ENCODE measurements at places on chromosomes 6 and 20. TPM values are rescaled to one million over a fixed set of nuclear protein-coding genes. Genes with fewer than 3 reads are reported as not detected.

GRCh38 chr6:52872031-52872430 is 31.4 kb upstream of the GSTA5 start:
- no peak for DNase-seq

- peak; percentile 55 for DNase-seq
Measured at GRCh38 chr6:159257846-159258245, 88.6 kb downstream of the FNDC1 start.

DNA sequence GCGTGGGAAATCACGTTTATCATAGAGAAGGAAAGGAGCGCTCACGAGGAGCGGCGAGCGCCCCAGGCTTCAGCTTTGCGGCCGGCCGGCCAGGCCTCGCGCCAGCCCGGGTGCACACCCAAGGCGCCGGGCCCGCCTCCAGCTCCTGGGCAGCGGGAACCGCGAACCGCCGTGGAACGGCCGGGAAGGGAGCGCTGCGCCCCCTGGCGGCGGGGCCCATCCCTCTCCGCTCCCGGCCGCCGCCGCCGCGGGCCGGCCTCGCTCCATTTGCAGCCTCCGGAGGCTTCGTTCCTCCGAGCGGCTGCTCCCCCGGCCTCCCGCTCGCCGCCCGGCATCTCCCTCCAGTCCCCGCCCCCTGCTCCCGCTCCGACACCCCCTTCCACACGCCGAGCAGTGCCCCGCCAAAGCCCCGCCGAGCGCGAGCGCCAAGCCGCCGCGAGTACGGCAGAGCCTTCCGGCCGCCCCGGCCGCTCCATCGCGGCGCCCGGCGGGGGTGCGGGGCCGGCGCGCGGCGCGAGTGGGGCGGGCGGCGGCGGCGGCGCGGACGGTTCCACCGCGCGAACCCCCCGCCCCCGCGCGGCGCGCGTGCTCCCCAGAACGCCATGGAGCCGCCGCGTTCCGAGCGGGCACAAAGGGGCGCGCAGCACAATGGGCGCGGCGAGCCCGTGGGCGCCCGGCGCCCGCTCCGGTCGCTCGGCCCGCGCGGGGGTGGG is 946 bp downstream of the BEND3 start:
- DNase-seq = peak; percentile 84

DNA sequence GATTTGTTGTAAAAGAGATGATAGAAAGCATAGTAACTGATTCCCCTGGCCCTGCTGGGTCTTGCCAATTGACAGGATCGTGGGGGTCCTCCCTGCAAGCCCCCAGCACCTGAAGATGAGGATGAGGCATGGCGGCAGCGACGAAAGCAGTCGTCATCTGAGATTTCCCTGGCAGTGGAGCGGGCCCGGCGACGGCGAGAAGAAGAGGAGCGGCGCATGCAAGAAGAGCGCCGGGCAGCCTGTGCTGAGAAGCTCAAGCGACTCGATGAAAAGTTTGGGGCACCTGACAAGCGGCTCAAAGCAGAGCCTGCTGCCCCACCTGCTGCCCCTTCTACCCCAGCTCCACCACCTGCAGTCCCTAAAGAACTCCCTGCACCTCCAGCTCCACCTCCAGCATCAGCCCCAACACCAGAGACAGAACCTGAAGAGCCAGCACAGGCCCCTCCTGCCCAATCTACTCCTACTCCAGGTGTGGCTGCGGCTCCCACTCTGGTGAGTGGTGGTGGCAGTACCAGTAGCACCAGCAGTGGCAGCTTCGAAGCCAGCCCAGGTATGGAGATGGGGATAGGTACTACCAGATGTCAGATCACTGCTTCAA is 7.3 kb downstream of the PRRC2A start:
- no peak for DNase-seq

- no peak for DNase-seq
Measured at GRCh38 chr6:159833556-159833955, 33.5 kb downstream of the PNLDC1 start.

DNA sequence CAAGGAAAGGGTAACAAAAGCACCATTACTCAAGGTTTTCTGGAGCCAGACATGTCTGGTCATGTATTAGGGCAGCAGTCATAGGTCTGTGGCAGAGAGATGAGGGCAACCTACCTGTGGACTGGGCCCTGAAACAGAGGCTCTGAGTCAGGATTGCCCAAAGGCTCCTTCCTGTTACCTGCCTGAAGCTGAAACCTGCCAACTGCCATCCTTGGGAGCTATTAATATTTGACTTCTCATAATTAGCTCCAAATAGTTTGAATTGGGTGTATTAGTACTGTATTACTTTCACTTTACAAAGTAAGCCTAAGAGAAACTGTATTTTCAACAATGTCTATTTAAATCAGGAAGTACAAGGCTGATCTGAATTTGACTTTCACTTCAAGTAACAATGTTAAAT is 72.0 kb upstream of the TBX18 start:
- peak; percentile 96 for DNase-seq

GRCh38 chr20:61901392-61902220 is 164.1 kb downstream of the TAF4 start:
- DNase-seq = no peak

DNA sequence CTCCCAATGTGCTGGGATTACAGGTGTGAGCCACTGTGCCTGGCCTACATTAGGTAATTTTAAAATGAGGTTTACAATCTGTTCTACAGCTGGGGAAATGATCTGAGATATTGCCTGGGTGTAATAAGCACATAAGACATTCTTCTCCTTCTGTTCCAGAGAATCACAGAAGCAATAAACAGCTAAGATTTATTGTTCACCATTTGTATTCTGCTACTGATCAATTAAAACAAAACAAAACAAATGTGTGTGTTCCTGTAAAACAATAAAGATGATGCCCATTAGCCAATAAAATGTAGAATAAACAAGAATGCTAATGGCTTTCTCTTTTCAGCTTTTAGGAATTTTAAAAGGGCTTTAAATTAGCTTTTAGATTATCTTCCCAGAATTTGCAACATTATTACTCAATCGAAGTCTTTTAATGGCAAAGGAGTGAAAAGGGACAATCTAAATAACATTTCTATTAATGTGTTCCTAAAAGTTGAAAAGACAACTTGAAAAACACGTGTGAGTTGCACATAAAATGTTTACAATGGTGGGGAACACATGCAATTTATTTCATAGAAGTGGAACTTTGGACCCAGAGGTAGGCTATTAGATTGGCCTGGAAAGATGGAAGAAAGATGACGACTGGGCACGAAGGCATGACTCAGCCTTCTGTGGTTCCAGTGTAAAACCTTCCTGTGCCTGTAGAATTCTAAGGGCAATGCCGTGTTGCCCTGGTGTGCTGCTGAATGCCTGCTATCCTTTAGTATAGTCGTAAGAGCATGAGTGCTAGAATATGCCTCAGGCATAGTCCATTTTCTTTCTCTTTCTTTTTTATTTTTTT is 29.0 kb upstream of the DEK start:
- peak; percentile 26 for DNase-seq

DNA sequence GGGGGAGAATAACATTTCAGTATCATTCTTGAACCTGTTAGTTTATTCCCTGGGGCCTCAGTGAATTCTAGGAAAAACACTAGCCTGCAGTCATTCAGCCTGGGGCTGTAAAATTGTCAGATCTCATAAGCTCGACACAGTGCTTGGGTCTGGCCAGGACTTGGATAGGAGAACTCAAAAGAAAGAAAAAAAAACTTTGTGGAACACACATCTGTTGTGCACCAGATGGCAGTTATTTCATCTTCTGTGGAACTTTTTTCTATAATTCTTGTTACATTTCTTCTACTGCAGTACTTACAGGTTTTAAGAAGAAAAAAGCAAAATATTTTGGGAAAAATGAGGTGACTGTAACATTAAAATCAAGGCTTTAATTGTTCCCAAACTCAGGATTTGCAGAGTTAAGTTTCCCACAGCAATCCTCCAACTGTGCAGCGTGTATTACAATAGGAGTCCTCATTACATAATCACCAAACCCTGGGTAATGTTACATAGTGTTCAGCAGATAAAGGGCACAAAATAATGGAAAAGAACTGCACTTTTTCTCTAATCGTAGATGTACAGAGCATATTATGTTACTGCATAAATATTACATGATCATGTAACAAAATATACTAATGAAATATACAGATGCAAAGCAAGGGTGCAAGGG is 531.1 kb upstream of the CITED2 start:
- no peak for DNase-seq

DNA sequence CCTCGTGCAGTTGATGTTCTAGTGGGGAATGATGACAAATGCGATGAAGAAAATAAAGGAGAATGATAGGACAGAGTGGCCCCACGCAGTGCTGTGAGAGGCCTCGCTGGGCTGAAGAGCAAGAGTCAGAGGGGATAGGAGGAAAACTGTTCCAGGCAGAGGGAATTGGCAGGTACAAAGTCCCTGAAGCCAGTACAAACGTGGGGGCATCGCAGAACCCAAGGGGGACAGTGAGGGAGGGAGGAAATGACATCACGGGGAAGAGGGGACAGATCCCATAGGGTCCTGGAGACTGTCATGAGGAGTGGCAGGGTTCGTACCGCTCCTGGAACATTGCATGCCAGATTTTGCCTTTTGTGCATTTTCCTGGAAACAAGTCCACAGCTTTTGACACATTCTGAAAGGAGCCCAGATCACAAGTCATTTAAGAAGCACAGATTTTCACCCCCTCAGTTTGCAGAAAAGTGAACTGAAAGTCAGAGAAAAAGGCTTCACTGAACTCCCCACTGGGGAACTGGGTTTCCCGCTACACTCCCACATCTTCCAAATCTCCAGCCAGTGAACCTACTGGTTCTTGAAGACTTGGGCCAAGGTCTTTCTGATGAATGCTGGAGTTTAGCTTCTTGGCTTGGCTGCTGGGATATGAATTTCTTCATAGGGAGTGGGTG is 77.0 kb downstream of the SULF2 start:
- no peak for DNase-seq

GRCh38 chr20:17688965-17689364 is 6.9 kb upstream of the RRBP1 start:
- no peak for DNase-seq

- DNase-seq = peak; percentile 98
Measured at GRCh38 chr6:150068720-150069648, at the start of gene ULBP3. Gene ULBP3, minus strand, starts transcription at chr6:150069121. Its CDS starts 55 bp downstream, at chr6:150069066.

GRCh38 chr20:15242773-15243172 is 905.4 kb upstream of the FLRT3 start:
- no peak for DNase-seq

DNA sequence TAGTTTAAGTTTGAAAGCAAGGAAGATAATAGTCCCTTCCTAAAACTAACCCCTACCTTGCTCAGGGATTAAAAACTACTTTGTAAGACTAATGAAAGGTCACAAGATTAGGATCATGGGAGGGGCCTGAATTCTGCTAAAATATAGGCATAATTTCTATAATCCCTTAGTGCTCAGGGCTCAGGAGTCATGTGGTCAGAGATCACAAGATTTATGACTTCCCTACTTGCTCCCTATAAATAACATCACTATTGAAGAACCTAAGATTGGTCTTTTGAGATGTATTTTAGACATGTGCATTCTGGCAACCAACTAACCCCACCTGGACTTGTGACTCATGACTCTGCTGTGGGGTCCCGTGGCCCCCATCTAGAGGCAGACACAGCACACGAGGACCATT is 81.1 kb downstream of the STMND1 start:
- no peak for DNase-seq

- DNase-seq = peak; percentile 41
Measured at GRCh38 chr20:10075606-10076005, 40.8 kb downstream of the ANKEF1 start.

- no peak for DNase-seq
Measured at GRCh38 chr6:39209360-39209811, 19.9 kb downstream of the KCNK5 start.

DNA sequence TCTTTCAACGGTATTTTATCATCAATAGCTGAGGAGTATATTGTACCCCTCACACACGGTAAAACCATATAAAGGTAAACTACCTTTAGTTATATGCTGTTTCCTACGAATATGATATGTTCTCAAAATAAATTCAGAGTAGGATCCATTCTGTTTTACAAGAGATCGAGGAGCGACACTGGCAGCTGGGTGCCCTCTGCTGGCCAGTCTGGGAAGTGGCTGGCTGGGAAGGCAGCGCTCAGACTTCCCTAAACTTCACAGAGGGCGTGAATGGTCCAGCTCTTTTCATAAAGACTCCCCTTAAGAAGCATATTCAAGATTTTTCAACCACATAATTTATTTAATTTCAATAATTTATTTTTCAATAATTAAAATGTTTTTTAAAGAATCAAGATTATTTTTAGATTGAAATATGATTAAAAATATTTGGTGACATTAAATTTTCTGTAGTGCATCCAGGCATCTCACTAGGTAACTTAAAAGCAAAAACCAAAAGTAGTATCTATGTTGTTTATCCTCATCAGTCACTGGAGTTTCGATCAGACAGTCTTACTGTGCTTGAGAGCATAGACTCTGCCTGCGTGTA is 187.5 kb upstream of the PDE10A start:
- peak; percentile 19 for DNase-seq

DNA sequence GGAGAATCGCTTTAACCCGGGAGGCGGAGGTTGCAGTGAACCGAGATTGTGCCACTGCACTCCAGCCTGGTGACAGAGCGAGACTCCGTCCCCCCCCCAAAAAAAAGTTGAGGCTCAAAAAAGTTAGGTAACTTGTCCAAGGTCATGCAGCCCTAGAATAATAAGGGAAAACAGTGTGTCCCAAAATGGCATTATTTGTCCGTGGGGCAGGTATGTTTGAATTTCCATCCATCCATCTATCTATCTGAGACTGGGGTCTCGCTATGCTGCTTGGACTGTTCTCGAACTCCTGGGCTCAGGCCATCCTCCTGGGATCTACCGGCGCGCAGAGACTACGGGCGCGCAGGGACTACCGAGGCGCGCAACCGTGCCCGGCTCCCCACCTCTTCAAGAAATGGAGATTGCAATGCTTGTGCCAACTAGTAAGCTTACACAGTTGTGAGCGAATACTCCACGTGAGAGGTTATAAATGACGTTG is 374 bp upstream of the ABCC10 start:
- no peak for DNase-seq

- no peak for DNase-seq
Measured at GRCh38 chr6:33607784-33608161, 13.3 kb upstream of the ITPR3 start.

DNA sequence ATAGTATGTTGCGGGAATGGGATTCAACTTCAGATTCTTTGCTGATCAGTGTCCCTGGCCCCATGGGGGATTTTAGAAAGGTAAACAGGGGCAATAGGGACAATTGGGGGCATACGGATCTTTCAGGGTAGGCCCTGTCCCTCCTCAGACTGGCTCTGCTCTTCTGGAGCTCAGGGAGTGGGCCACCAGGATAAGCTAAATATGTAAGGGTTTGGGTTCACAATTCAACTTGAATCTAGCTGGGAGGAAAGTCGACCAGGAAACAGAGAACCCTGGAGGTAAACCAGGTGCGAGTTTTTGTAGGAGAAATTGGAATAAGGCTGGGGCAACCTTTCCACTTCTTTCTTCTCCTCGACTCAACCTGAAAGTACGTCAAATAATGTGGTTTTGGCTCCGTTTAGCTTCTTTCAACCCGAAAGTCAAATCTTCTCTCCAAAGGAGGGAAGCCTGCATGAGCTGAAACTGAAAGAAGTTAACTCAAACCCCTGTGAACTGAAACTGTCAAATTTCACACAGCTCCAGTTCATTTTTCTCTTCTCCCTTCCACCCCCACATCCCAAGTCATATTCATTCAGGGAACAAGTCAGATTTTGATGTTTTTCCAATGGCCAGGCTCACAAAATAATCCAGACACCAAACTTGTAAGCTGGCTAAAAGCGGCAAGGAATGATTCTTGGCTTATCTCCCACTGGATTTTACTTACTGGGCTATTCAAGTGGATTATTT is 278.2 kb downstream of the CLIC5 start:
- no peak for DNase-seq

CALHM6 gene
- polyA plus RNA-seq = 0.61 TPM

MAP3K5 gene
- 2.4 TPM for polyA plus RNA-seq

METTL24 gene
- polyA plus RNA-seq = not detected

VSTM2L gene
- polyA plus RNA-seq = 4.4 TPM

ENPP5 gene
- 0.71 TPM for polyA plus RNA-seq

C6orf141 gene
- 12.1 TPM for polyA plus RNA-seq

HLA-DMB gene
- 0.03 TPM for polyA plus RNA-seq

UBE2V1 gene
- 109 TPM for polyA plus RNA-seq

Data from mammary epithelial cell (primary cell).